Effector CD4-positive, alpha-beta T cell (primary cell): ENCODE measurements at places on chromosomes 4 and X.
A peak's percentile ranks its signal among the peaks of the same experiment; 100 is the strongest.

GRCh38 chrX:150049647-150050046 lies 111.4 kb upstream of the EOLA2 start:
- DNase-seq, result no peak

GRCh38 chr4:75662626-75663025 lies 10.6 kb downstream of the G3BP2 start:
- DNase-seq, result no peak

DNA sequence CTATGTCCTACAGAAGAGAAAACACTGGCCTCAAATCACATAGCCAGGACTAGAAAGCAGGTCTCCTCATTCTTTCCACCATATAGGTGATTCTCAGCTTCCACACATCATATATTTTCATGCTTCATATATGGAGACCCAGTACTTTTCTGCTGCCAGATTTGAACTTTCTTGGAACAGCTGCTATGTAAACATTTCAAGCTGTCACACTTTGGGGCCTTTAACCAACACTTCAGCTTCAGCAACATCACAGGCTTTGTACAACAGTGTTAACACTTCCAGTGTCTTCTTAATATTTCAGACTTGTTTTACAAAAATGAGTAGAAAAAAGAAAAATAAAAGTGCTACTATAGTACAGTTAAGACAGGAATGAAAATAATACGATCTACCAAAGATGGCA lies 12.6 kb downstream of the SH3RF1 start:
- DNase-seq, result no peak

- DNase-seq, result no peak
Measured at GRCh38 chrX:7272346-7272745, 124.4 kb upstream of the PUDP start.

DNA sequence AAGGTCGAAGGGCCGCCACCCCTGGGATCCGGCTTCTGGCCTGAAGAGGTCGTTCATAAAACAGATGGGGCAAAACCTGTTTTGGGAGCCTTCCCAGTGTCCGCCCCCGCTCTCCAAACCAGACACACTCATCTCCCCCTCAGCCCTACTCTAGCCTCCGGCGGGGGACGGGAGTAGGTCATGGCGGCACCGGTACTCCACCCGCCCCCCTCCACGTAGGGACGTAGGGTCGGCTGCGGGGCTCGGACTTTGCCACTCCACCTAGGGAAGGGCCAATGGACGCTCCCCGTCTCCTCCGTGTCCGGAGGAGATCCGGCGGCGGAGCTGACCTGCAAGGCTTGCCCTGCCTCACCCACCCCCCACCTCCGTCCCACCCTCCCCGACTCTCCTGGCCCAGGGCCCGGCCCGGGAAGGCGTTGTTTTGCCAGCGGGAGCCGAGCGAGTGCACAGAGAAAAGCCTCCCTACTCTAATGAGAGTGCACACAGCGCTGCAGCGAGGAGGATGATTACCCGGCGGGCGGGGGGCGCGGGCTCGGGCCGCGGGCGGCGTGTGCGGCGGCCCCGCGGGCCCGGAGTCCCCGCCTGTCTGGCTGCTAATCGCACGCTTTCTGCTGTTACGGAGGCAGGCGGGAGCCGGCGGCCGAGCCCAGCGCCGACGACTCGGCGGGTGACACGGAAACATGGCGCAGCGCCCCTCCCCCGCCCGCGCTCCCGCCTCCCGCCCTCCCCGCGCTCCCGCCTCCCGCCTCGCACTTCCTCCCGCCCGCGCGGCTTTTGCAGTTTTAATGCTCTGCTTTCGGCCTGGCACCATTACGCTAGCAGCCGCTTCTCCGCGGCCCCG lies 8.3 kb upstream of the BCOR start:
- peak; percentile 62 for DNase-seq

- no peak for DNase-seq
Measured at GRCh38 chr4:132180020-132180427, 969.1 kb upstream of the PCDH10 start.

DNA sequence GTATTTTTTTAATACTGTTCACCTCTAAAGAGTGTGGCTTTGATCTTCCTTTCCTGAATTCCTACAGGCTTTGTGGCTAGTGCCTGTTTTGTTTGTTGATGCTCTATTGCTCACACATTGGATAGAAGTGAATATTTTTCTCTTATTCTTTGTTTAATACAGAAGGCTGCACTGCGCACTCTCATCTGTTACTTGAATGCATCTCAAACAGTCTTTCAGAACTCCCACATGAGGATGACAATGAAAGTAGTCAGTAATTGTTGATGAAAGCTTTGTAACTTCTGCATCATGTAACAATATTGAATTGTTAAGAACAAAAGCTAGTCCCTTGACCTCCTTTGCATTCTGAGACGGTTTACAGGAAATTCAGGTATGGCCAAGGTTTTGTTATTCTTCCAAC lies 29.1 kb upstream of the GALNT7 start:
- DNase-seq, result no peak

DNA sequence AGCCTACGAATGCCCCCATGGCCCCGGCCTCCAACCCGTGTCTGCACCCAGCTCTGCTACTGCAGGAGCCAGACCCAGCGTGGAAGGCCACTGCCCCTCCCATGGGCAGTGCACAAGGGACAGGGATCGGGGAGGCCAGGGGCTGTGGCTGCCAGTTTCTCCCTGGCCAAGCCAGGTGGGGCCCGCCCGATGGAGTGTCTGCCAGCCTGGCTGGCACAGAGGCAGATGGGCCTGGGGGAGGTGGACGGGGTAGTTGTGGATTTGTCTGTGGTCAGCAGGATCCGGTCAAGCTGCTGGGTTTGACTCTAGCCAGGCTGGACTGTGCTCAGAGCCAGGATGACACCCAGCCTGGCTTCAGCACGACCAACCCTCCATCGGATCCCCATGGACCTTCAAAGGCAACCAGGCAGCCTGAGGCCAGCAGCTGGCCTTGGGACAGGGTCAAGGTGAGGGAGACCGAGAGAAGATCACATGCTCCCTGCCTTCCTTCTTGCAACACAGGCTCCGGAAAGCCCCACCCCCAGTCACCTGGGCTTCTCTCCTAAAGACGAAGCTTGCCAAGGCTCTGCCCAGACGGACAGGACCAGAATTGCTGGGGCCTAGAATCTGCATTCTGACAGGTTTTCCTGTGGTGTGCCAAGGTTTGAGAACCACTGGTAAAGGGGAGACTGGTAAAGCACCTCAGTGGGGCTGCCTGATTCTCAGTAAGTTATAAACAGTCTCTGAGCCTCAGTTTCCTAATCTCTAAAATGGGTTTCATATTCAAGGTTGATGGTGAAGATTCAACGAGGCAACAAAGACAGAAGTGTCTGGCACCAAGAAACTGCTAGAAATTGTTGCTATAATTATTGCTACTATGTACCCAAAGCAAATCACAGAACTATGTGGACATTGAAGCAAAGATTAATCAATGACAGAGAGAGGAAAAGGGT lies 78.6 kb downstream of the PPP2R2C start:
- no peak for DNase-seq

DNA sequence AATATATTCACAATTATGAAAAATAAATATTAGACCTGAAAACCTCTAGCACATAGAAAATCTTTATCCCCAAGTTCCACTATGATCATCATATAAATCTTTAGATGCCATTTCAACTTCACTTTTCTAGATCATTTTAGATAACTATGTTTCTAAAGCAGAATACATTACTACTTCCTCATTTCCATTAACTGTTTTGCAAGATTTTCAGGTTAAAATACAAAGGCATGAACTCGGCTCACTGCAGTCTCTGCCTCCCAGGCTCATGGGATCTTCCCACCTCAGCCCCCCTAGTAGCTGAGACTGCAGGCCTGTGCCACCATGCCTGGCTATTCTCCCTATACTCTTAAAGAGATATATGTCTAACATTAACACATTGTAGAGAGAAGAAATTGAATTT lies 1365.9 kb upstream of the AGA start:
- DNase-seq, result no peak

- DNase-seq, result no peak
Measured at GRCh38 chr4:142944565-142944964, 98.5 kb upstream of the INPP4B start.

DNA sequence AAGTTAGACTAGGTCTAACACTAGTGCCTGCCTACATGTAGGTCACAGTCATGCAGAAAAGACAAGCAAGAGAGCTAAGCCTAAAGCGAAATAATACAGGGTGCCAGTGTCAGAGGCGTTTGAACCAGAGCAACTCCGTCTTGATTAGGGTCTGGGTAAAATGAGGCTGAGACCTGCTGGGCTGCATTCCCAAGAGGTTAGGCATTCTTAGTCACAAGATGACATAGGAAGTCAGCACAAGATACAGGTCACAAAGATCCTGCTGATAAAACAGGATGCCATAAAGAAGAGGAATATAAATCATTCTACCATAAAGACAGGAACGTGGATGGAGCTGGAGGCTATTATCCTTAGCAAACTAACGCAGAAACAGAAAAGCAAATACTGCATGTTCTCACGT lies 120.9 kb downstream of the BEND2 start:
- no peak for DNase-seq

GRCh38 chrX:37955273-37955672 lies 51.1 kb upstream of the SYTL5 start:
- DNase-seq, result no peak

GRCh38 chrX:103275947-103276567 lies 493 bp downstream of the TCEAL5 start:
- DNase-seq, result no peak

DNA sequence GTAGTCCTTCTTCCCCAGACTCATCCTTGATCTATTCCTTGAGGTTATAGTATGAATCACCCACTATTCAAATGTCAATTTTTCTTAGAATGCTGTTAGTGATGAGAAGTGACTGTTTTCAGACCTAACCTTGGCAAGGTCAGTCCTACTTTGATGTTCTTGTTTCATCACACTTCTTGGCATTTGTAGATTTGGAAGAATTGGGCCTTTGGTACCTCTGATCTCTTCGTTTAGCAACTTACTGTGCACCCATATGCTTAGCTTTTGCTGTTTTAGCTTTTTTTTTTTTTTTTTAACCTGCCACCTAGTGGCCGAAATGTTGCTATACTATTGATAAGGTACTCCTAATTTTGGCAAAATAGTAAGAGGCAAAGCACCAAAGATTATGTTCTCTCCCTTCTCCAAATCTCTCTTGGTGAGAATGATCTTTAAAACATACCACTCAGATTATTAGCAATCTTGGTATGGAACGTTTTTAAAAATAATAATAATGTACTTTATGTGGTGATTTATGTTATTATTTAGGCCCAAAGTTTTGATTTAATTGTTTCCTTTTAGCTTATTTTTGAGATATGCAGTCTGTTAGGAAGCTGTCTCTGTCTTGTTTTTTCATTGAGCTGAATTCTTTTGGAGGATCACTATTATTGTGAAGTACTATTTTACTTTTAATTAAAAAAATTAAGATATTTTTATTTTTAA lies 16.6 kb downstream of the DCK start:
- DNase-seq, result no peak

DNA sequence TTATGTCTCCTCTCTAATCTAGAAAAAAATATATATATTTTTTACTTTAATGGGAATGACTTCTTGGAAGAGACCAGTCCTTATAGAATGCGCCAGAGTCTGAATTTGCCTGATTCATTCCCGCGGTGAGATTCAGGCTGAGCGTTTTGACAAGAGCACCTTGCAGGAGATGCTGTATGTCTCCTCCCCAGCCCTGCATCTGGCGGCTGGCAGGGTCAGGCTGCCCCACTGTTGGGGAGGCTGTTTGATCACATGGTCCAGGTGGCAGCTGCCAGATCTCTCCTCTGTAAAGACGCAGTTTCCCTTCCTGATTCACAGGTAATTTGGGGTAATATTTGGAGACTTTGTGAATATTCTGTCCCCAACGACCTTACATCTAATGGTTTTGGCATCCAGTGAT lies 9.7 kb downstream of the PDZD4 start:
- no peak for DNase-seq

- DNase-seq, result no peak
Measured at GRCh38 chr4:109821185-109821584, 5.6 kb downstream of the GAR1 start.

DNA sequence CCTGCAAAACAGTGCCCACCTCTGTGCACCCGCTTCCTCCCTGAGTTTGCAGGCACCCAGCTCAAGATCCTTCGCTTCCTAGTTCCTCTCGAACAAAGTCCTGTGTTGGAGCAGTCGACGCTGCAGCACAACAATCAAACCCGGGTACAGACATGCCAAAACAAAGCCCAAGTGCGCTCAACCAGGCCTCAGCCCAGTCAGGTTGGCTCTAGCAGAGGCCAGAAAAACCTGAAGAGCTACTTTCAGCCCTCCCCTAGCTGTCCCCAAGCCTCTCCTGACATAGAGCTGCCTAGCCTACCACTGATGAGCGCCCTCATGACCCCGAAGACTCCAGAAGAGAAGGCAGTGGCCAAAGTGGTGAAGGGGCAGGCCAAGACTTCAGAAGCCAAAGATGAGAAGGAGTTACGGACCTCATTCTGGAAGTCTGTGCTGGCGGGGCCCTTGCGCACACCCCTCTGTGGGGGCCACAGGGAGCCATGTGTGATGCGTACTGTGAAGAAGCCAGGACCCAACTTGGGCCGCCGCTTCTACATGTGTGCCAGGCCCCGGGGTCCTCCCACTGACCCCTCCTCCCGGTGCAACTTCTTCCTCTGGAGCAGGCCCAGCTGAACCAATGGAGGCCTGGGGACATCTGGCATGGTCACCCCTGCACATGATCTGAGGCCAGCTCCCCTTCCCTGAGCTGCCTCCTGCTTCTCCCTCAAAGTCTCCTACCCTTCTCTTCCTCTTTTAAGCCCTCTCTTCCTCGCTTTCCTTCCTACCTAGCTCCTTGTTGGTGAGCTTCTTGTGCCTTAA lies 6.9 kb downstream of the APEX2 start:
- DNase-seq, result no peak

DNA sequence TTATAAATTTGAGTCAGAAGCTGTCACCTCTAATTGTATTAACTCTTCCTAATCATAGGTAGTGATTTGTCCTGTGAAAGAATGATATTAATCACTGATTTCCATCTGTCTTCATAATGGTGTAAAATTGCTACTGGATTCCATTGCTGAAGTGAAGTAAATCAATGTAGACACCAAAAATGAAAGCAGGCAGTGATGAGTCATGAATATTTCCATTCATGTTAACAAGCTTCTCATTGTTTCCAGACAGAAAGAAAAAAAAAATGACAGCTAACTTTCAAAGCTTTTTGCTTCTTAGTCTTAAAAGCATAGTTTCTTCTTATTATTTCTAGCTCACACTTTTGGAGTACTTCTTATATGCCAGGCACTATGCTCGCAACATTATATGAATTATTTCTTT lies 21.5 kb downstream of the FAM114A1 start:
- no peak for DNase-seq

DNA sequence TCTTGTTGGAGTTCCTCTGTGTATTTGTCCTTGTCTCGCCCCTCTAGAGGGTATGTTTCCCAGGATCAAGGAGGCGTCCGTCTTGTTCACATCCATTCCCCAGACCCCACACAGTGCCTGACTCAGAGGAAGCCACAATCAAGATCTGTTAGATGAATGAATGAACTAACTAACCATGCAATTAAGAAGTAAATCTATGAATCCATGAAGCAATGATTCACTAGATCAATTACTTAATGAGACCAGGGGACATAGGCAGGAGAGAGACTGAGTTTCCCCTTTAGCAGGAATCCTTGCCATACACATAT lies 11.9 kb downstream of the BLOC1S4 start:
- no peak for DNase-seq
